ENCODE measurements at places on chromosomes 5 and 9.

GRCh38 chr9:1837453-1838084 lies 177.6 kb upstream of the SMARCA2 start:
- peak; percentile 90 for DNase-seq

DNA sequence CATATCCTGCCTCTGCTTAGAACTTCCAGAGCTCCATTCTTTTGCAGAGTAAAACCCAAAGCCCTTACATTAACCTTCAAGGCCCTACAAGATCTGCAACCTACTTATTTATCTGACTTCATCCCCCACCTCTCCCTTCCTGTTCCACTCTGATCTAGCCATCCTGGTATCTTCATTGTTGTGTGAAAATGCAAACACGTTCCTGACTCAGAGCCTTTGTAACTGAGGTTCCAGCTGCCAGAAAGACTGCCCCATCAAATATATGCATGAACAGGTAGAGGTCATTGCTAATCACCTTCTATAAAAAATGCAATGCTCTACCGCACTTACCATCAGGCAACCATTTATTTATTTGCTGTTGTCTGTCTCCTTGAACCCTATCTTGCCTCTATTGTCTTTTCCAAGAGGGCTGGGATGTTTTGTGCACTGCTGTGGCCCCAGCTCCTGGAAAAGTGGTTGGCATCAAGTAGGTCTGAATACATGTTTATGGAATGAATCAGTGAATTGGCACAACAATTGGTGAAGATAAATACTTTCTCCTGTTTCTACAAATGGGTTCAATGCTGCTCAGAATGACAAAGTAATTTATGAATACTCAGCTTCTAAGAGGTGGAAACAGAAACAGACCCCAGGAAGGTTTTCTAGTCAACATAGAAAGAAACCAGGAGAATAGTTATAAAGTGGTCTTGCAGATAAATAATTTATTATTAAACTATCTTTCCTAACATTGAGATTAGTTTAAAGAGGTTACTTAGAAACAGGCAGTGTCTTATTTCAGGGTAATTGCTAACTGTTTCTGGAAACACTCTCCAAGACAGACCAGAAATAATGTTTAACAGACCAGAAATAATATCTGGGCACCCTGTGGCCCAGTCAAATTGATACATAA lies 230.6 kb upstream of the CD180 start:
- no peak for DNase-seq

DNA sequence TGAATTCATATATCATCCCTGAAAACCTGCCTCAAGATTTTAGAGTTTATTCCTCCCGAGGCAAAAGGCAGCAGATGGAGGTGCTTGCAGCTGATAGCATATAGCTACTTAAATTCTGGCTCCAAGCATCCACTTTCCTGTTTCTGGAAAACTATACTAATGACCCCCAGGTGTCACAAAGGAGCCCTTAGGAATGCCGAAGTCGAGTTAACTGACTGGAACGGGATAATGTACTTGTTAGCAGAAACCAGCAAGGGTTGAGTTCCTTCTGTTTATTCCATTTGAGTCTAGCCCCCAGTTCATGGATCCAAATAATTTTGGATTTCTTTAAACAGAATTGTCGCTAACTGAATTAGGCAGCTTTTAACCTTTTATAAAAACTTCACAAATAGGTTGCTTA lies 44.5 kb downstream of the PTTG1 start:
- DNase-seq = no peak

GRCh38 chr9:33905137-33905536 lies 88.2 kb downstream of the UBE2R2 start:
- no peak for DNase-seq

DNA sequence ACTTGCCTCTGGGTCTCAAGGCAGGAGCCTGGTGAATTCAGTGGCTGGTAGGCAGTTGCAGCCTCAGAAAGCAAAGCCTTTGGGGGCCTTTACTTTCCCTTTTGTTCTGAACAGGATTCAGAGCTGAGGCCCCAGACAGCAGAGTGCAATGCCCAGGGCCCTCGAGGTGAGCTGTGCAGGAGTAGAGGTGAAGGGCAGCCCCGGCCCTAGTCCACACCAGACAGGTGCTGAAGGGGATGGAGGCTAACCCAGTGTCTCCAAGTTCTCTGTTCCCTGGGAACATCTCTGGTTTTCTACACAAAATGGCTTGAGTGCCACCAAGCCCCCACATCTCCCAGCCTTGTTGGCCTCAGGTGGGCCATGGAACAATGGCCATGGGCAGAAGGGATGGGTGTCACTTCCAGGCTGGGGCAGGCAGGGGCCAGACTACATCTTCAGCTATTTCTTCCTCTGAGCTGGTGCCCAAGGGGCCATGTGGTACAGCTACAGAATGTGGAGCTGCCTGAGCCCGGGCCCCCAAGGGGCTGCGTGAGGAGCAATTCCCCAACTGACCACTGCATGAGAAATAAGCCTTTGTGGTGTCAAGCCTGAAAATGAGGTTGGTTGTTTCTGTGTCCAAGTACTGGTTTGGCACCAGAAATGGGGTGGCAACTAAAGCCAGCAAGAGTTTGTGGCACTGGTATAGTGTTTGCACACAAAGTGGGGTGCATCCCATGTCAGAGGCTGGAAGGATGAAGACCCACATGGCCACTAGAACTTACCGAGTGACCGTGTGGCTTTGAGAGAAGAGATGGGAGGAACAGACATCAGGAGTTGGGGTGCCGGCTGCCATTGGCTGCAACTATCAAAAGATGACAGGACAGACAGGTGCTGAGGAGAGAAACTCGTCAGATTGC lies 57.8 kb downstream of the BARX1 start:
- DNase-seq = no peak

- no peak for DNase-seq
These were observed 606.2 kb downstream of the PDE4D start for GRCh38 chr5:59287361-59287760.

DNA sequence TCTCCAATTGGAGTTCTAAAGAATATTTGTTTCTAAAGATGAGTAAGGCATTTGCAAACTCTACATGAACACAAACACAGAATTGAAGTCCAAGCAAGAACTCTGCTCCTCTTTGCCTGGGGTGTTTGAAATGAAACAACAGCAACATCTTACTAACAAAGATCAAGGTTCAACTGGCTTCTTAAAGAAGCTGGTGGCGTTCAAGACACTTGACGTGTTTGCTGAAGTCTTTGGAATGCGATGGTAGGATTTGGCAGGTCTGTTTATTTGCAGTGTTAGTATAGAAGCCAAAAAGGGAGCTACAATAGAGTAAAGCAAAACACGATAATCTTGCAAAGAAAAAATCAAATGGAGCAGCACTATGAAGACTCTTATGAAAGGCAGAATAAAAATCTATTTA lies 94.9 kb downstream of the BASP1 start:
- no peak for DNase-seq

DNA sequence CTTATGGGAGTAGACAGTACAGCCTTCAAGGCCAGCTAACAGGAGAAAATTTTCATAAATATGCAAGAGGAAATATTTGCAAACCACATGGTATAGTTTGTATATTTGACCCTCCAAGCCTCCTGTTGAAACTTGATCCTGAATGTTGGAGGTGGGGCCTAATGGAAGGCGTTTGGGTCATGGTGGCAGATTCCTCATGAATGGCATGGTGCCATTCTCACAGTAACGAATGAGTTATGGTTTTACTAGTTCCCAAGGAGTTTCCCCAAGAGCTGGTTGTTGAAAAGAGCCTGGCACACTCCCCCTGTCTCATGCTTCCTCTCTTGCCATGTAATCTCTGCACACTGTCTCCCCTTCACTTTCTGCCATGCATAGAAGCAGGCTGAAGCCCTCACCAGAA lies 3.3 kb upstream of the PAIP1 start:
- DNase-seq = no peak

DNA sequence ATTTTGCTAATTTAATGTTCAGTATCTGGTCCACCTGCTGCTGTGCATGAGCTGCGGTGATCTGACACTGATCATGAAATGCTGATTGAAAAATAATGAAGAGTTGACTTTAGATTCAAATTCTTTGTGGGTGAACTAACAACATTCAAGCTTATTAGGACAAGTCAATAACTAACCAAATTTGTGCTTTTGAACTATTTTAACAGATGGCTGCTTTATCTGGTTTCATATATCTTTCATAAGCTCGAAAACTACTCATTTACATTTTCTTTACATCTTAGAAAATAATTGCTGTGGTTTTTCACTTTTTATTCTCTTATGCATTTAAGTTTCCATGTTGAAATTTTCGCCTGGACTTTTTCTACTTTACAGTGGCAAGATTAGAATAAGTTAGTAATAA lies 274.8 kb upstream of the CCNG1 start:
- no peak for DNase-seq

- no peak for DNase-seq
These were observed 13.9 kb downstream of the SLC36A1 start for GRCh38 chr5:151461312-151461711.

DNA sequence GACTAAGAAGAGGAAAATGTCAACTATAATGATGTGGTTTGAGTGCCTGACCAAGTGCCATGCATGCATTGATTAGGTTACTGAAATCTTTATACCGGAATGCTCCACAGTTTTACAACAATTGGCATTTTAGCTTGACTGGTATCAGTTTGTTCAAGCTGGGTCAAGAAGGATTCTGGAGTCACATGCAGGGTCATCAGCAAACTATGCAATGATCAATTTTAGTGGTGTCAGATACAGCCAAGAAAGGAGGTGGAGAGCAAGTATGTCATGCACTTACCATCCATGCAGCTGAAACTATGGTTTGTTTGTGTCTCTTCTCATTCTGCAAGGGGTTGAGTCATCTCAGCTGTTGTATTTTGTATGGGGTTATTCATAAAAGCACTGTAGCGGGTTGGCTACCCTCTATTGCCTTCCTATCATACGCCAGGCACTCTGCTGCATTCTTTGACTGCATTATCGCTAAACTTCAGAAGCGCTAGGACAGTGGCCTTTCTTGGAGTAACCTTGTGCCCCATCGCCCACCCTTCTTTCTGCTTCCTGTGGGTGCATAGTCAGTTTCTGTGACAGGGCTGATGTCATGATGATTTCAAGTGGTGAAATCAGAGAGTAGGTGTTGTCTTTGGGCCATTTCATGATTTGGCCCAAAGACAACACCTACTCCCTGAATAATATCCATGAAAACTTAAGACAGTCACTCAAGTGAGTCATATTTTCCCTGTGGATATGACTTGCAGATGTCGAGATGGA lies 145.4 kb downstream of the MTX3 start:
- no peak for DNase-seq

All from GM23338 (cell line).